Kidney epithelial cell (primary cell): ENCODE measurements at places on chromosomes 5 and 9. TPM values are rescaled to one million over a fixed set of nuclear protein-coding genes. Genes with fewer than 3 reads are reported as not detected.

The TNFSF15 gene
- 11.7 and 13.4 TPM in 2 replicates for total RNA-seq

The ZNF879 gene
- 2.3 and 4.4 TPM in 2 replicates for total RNA-seq

The SHISAL2B gene
- not detected in 2 replicates for total RNA-seq

The P4HA2 gene
- total RNA-seq: 71.5 and 77.5 TPM in 2 replicates

The MSMP gene
- total RNA-seq: not detected in 2 replicates

The CDKN2B-AS1 gene
- 0.04 and 0.14 TPM in 2 replicates for total RNA-seq
